ENCODE measurements at places on chromosomes 11 and 22. TPM values are rescaled to one million over a fixed set of nuclear protein-coding genes. Genes with fewer than 3 reads are reported as not detected.

GRCh38 chr22:17891481-17892167, 117.4 kb upstream of the BID start:
- DNase-seq = no peak

DNA sequence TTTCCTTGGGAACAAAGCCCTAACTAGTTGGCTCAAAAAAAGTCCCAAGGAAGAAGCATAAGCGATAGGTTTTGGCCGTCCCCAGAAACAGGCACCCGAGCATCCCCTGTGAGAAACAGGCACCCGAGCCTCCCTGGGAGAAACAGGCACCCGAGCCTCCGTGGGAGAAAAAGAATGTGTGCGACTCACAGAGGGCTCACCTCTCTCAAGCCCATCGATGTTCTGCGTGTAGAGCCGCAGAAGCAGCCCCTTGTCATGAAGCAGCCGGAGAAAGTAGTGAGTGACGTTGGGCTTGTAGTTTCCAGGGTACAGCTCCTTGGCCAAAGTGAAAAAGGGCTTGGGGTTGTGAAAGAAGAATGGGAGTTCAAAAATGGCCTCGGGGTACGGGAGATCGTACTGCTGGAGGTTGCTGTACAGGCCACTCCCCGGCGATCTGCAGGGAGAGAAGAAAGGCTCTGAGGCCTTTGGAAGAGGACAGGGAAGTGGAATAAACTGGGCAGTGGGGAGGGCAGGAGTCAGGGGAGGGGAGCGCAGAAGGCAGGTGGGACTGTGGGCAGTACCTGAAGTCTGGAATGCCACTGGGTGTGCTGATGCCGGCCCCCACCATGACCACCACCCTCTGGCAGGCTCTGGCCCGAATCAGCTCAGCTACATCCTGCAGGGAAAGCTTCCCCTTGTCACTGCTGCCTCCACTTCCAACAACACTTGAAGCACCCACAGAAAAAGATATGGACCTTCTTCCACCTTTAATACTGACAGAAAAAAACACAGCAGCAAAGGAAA, 3.2 kb downstream of the SIRT3 start:
- no peak for DNase-seq

CLTCL1 gene
- total RNA-seq = 5.3 TPM

GTSE1 gene
- 13.5 TPM for total RNA-seq

MB gene
- not detected for total RNA-seq

ANO1 gene
- 0.37 TPM for total RNA-seq

All from H4 (cell line).